Stimulated activated naive CD4-positive, alpha-beta T cell (primary cell): ENCODE measurements at places on chromosomes 16 and 17.

- no peak for DNase-seq
Observed at GRCh38 chr17:72353502-72353901, 232.7 kb downstream of the SOX9 start.

- DNase-seq = no peak
Observed at GRCh38 chr17:77476006-77476405, 335.2 kb downstream of the SEC14L1 start.

GRCh38 chr17:5078106-5079028, at the start of gene ZFP3:
TSS of gene ZFP3 (plus strand) at chr17:5078467. CDS start at chr17:5091505, 13,038 bp downstream.
- peak; percentile 48 for DNase-seq

- no peak for DNase-seq
Observed at GRCh38 chr16:87715658-87716057, 50.1 kb downstream of the KLHDC4 start.

- DNase-seq = no peak
Observed at GRCh38 chr16:57765160-57765728, 29.7 kb downstream of the KATNB1 start.

- DNase-seq = no peak
Observed at GRCh38 chr16:8729779-8730334, 55.4 kb downstream of the ABAT start.

GRCh38 chr16:14248791-14249190, 177.7 kb downstream of the MRTFB start:
- DNase-seq = no peak

GRCh38 chr17:57902800-57903759, 52.1 kb downstream of the CUEDC1 start:
- DNase-seq = no peak

GRCh38 chr17:60704170-60704569, 26.5 kb downstream of the BCAS3 start:
- no peak for DNase-seq

GRCh38 chr17:41505007-41505808, at the start of gene KRT13:
TSS of gene KRT13 (minus strand) at chr17:41505612. CDS start at chr17:41505550, 62 bp downstream.
- no peak for DNase-seq

DNA sequence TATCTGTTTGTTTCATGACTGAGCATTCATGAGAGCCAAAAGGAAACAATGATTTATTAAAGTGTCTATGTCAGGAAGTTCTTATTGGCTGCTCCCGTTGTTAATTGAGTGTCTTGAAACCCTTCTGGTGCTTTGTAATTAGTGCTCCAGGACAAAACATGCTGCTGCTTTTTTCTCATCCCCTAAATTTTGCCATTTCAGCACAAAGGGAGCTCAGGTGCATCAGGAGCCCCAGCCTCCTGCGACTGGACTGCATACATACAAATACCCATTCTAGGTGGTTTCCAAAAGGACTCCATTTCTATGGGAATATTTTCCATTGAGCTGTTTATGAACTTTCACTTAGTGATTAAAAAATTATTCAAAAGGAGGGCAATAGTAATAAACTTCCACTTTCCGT, 354.0 kb downstream of the CDH13 start:
- no peak for DNase-seq

GRCh38 chr17:31488982-31489294, 97.5 kb downstream of the RAB11FIP4 start:
- DNase-seq = peak; percentile 44

GRCh38 chr17:40607641-40608040, 40.0 kb downstream of the SMARCE1 start:
- DNase-seq = peak; percentile 36

DNA sequence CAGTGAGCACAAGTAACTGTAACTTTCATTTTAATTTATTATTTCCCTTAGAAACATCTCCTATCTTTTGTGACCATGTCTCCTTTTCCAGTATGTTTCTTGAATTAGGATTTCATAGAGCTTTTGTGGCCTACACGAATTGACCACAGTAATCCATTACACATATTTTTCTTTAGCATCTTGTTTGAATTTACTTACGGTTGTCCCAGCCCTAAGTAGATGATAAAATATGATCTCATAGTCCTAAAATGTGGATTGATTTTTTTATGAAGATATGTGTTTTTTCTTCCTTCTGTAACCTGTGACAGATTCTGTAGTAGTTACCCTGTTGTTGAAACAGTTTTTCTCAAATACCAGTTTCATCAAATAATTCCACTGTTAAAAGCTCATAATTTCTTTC, 61.5 kb downstream of the NF1 start:
- DNase-seq = no peak

DNA sequence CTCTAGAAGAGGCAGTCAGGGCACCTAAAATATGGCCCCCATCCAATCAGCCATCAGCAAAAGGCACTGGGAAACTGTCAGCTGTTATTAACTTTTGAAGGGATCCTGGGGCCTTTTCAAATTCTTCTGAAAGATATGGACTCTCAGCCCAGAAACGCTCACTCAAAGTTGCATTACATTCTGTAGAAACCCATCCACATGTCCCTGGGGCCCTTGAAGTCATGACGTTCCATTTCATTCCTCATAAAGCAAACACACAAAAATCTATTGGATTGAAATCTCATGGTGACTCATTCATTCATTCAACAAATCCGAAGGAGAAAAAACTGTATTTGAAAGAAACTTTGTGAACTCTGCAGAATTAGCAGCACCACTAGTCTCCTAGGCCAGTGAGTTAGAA, 215.3 kb downstream of the C16orf95 start:
- DNase-seq = no peak

- no peak for DNase-seq
Observed at GRCh38 chr16:27790546-27791403, 240.8 kb downstream of the KATNIP start.

- no peak for DNase-seq
Observed at GRCh38 chr17:2784864-2785263, 11.4 kb upstream of the RAP1GAP2 start.

- DNase-seq = no peak
Observed at GRCh38 chr17:83018658-83019193, 60.7 kb upstream of the METRNL start.

- no peak for DNase-seq
Observed at GRCh38 chr16:69095193-69095592, 10.3 kb upstream of the HAS3 start.

- DNase-seq = peak; percentile 78
Observed at GRCh38 chr17:8158267-8159031, 4.3 kb downstream of the VAMP2 start.

DNA sequence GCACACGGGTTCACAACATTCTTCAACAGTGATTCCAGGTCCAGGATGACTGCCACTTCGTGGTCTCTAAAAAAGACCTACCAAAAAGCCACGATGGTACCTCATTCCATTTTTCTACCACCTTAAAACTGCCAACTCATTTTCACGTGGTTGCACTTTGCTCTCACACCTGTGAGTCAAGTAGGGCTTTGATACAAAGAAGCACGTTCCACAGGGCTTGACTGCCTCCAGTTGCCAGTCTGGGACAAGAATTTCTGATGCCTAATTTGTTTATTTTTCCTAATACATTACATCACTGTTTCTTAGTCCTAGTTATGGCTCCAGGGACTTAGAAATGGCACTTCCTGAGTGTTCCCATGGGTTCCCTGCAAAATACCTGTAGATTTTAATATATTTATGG, 911.6 kb upstream of the EEF2KMT start:
- DNase-seq = no peak

DNA sequence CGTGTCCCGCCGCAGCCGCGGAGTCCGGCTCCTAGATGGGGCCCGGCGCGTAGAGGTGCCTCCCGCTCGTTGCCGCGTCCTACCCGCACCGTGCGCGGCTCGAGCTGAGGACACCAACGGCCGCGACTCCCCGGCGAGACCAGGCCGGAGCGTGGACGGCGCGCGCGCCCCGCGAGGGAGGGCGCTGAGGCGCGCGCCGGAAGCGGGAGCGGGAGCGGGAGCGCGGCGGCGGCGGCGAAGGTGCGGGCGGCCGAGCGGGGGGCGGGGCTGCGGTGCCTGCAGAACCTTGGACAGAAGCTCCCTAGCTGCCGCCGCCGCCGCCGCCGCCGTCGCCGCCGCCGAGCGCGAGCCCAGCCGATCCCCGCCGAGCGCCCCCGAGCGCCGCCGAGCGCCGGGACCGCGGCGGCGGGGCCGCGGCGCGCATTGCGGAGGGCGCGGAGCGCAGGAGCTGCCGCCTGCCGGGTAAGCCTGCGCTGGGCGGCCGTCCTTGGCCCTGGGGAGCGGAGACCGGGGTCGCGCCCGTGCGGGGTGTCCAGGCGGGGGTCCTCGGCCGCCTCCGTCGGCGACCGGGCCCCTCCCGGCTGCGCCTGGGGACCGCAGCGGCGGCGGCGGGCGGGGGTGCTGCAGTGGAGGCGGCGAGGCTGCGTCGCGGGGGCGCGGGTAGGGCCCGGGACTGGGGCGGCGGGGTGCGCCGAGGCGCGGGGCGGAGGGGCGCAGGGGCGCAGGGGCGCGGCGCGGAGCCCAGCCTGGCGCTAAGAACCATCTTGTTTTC, at the start of gene CDK5R1:
Gene CDK5R1 (plus strand): TSS at position 293 of the 772 bp plus-strand sequence. CDS start 628 bp downstream, outside the sequence.
- peak; percentile 81 for DNase-seq

- DNase-seq = no peak
Observed at GRCh38 chr17:38751144-38751807, 1.3 kb upstream of the PSMB3 start.

- no peak for DNase-seq
Observed at GRCh38 chr17:37118366-37119137, 169.8 kb downstream of the AATF start.

DNA sequence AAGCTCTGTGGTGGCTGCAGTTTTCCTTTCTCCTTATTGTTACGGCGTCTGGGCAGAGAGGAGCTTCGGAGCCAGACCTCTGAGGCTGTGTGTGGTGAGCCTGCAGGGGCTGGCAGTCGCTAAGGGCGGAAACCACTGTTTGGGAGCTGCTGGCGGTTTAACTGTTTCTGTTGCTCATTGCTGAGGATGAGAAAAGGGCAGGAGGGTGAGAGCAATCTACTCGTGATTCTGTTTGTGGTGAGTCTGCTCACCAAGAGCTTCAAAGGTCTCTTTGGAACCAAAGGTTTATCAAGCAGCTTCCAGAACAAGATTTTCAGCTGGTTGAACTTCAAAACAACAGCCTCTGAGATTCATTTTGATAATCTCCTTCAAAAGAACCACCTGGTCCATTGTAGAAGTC, 143.9 kb downstream of the ANKFN1 start:
- DNase-seq = no peak

- DNase-seq = no peak
Observed at GRCh38 chr16:23486480-23486879, 23.8 kb downstream of the GGA2 start.

DNA sequence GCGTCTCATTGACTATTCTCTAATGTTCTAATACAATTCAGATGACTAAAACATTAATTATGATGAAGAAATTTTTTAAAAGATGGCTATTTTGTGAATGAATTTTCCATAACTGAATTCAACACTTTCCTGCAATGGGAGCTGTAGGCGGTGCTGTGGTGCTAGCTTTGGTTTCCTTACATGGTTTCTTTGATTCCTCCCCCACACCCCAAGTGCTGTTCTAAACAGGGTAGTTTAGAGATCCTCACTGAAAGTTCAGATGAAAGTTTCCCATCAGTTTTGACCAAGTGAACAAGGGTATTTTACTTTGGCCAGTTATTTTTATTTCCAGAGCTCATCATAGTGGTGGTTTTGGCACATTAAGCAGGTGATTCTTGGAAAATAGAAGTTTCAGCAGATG, 26.0 kb upstream of the MRC2 start:
- DNase-seq = no peak

DNA sequence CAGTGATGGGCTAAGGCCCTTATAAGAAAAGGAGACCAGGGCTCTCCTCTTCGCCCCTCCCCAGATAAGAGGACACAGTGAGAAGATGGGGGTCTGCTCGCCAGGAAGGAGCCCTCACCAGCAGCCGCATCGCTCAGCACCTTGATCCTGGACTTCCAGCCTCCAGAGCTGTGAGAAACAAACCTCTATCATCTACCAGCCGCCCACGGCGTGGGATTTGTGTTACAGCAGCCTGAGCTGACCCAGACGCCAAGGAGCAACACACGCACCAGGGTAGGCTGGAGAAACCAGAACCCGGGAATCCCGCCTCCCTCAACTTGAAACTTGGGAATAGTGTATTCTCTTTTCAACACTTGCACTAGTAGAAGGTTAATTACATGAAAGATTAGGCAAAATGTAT, 4.2 kb upstream of the ZG16B start:
- DNase-seq = no peak

GRCh38 chr17:4007346-4008081, 43.3 kb upstream of the ATP2A3 start:
- no peak for DNase-seq

DNA sequence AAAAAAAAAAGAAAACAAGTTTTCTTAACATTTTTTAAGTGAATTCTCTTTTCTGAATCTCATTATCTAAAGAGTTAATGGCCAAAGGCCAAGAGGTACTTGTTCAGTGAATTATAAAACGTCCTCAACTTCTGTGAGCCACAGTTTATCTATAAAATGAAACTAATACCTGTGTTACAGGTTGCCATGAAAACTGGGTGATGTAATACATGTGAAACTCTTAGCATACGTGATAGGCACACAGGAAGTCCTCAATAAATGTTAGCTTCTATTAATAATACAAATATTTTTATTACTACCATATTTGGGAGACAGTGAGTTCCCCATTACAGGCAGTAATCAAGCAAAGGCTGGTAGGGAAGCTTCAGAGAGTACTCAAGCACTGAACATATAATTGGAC, 13.5 kb upstream of the INPP5K start:
- DNase-seq = no peak

GRCh38 chr16:68940816-68941215, 97.5 kb downstream of the TANGO6 start:
- DNase-seq = no peak

DNA sequence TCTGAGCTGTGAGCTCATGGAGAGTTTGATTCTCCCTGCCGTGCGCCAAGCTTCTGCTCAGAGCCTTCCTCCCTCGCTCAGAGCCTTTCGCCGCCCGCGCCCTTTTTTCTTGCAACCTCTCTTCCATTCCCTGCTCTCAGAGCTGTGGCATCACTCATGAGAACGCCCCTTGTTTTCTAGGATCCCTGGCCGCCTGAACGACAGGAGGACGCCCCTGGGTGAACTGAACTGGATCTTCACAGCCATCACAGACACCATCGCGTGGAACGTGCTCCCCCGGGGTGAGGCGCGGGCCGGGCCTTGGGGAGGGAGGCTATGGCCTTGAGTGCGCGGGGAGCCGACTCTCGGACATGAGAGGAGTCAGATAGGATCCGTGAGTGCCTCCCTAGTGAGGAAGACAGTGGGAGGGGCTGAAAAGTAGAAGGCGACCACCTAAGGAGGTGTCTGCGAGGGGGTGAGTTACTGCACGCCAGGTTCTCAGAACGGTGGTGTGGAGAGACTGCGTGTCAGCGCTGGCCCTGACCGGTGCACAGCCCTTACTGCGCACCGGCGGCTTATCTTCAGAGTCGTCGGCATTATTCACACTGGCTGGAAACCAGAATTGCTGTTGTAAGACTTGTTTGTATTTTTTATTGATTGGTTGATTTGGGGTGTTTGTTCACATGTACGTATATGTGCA, 169.5 kb upstream of the CHMP6 start:
- no peak for DNase-seq
